ENCODE measurements at places on chromosomes 7 and 10.

DNA sequence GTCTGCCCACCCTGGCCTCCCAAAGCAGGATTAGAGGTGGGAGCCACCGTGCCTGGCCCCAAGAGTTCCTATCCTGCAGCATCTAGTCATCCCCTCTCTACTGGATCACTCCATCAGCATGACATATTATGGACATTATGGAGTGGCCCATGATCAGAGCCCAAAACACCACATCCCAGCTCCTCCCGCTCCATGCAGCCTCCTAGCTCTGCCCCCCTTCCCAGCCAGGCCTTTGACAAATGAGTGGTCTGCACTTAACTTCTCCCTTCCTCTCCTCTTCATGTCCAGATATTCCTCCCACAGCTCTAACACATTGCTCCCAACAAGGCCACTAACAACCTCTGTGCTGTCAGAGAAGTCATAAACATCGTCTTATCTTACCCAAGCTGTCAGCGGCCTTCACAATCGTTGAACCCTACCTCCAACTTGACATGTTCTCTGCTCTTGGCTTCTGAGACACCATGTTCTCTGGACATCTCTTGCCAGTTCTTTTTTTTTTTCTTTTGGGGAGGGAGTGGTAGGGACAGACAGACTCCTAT is 187.6 kb downstream of the NSUN6 start:
- DNase-seq = no peak

DNA sequence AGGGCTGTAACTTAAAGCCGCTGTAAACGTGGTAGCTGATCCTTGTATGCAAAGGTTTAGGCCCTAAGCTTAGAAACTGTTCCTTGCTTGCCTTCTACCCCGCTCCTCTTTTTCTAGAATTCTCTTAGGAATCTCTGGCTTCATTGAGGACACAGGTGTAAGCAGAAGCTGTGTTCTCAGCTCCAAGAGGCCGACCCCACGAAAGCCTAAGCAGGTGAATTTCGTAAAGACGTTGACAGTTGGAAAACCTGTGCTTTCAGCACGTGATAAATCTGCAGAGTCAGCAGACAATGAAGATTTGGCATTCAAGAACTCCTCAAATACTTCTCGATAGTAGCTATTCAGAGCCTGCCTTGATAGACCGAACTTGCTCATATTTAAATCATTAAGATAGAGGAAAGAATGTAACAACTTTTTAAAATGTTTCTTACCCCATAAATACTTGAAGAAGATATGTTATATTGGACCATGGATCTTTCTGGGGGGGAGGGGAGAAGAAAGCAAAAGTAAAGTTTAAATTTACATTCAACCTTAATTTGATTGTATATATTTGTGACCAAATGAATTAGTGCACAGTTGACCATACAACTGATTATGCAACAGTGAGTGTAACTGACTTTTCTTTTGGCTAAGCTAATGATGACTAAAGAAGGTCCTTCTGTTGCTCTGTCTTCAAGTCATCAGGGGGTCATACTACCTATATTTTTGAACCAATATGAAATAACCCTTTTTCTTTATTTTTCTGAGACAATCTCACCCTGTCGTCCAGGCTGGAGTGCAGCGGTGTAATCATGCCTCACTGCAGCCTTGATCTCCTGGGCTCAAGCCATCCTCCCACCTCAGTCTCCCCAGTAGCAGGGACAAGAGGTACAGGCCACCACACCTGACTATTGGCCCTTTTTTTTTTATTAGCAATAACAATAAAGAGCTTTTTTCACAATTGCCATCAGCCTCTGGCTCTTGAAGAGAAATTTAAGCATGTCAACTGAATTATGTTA is 1.2 kb upstream of the GDI2 start:
- DNase-seq = peak; percentile 47

- DNase-seq = no peak
Measured at GRCh38 chr7:84176716-84177115, 17.9 kb downstream of the SEMA3A start.

DNA sequence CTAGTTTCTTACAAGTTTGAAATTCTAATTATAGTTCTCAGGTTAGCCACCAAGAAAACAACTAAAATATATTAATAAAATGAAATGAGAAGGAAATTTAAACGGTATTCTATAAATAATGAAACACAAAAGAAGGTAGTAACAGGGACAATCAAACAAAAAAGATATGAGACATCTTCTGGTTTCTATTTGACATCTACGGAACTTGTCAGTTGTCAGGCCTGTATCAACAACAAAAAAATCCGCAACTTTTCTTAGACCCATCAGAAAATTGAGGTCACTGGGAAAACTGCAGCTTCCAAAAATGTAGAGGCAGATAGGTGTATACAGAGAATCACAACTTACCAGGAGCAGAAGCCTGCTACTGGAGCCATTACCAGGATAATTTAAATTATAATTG is 70.6 kb downstream of the ZPBP start:
- no peak for DNase-seq

- no peak for DNase-seq
Measured at GRCh38 chr10:23813687-23814086, 374.8 kb downstream of the OTUD1 start.

GRCh38 chr10:86773498-86773897 is 17.1 kb downstream of the BMPR1A start:
- no peak for DNase-seq

GRCh38 chr7:88458946-88459345 is 152.3 kb upstream of the STEAP4 start:
- no peak for DNase-seq

GRCh38 chr10:103512591-103513379 is 19.3 kb downstream of the NEURL1 start:
- peak; percentile 20 for DNase-seq

- DNase-seq = peak; percentile 88
Measured at GRCh38 chr7:5596046-5596895, 172.6 kb upstream of the TNRC18 start.

DNA sequence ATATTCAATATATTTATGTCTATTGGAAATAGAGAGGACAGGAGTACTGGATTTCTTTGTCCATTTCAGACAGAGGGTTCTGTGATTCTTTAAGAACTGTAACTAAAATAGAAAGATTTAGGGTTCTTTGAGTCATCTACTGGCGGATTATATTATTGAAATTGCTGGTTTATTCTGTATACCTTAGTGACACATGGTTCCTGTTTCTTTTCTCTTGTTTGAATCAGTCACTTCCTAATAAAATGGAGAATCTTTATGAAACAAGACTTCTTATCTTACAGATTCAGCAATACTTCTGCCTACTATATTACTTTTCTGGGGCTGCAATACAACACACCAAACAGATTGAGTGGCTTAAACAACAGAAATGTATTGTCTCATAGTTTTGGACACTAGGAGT is 20.8 kb upstream of the ZNF800 start:
- no peak for DNase-seq

DNA sequence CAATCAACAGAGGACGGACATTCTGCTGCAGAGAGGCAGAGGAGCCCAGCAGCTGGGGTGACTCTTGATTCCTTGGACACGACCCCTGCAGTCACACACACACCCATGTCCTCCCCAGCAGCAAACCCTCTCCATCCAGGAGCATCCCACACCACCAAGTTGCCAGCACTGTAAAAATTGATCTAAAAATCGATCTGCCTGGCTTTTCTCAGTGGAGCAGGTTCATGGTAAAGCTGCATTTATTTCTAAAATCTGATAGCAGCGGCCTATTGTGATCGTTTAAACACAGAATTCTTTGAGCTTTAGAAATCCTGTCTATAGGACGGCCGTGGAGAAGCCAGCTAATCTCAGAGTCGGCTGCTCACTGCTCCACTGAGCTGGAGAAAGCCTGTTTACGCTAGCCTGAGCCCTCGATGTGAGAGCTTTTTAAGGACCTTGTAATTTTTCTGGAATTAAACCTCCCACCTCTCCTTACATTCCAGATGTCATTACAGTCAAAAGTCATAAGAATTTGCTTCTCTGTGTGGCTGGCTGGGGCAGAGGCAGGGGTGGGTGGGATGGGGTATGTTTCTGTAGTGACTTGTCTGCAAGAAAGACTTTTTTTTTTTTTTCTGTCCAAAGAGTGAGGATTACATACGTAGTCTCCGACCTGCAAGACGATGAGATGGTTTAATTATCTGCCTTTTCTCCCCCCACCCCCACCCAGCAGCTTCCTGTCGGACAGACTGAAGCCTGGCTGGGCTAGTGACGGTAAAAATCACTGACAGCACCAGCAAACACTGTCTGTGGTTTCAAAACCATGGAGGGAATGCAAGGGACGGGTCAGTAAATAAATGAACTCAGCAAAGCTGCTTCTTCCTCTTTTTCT is 31.6 kb downstream of the TRIM8 start:
- no peak for DNase-seq

- peak; percentile 92 for DNase-seq
Measured at GRCh38 chr10:128210215-128211063, 84.2 kb upstream of the MKI67 start.

DNA sequence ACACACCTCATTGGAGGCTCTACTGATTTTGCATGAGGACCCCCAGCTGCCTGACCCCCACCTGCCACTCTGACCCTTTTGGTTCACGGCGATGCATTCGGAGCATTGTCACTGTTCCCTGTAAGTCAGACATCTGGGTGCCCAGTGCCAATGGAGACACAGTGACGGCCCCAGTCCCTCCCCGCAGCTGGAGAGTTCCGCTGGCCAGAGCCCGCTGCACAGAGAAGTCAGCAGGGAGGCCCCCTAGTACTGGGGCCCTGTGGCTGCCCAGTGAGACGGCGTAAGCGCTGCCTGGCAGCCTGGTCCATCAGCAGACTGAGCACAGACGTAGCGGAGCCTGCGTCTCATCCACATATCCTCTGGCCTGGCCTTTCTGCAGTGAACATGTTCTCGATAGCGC is 77.5 kb downstream of the NKX6-2 start:
- DNase-seq = no peak

GRCh38 chr7:82704121-82704520 is 260.5 kb upstream of the CACNA2D1 start:
- DNase-seq = no peak

DNA sequence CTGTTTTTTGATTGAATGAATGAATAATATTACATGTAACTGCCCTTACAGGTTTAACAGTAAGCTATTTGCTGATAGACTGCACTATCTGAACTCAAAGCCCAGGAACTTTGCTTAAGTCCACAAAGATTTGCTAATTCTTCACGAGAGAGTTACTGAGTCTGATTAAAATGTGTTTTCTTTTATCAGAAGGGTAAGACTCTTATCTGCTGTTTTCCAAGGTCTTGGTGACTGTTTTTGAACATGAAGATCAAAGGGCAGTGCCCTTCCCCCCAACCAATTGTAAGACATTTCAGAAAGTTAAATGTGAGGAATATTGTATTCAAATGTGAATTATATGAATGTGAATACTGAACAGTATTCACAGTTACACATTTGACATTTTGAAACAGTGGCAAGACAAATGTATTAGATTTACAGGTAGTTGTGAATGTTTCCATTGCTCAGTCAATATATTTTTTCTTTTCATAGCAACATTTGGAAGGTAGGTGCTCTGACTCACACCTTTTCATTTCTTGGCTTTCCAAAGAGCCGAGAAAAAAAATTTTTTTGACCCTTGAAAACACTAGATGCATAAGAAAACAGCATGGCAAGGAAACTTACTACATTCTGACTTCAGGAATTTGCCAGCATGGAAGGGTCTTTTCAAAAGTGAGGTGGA is 62.7 kb downstream of the DKK1 start:
- no peak for DNase-seq

- DNase-seq = no peak
Measured at GRCh38 chr10:26199841-26200240, 16.7 kb upstream of the GAD2 start.

DNA sequence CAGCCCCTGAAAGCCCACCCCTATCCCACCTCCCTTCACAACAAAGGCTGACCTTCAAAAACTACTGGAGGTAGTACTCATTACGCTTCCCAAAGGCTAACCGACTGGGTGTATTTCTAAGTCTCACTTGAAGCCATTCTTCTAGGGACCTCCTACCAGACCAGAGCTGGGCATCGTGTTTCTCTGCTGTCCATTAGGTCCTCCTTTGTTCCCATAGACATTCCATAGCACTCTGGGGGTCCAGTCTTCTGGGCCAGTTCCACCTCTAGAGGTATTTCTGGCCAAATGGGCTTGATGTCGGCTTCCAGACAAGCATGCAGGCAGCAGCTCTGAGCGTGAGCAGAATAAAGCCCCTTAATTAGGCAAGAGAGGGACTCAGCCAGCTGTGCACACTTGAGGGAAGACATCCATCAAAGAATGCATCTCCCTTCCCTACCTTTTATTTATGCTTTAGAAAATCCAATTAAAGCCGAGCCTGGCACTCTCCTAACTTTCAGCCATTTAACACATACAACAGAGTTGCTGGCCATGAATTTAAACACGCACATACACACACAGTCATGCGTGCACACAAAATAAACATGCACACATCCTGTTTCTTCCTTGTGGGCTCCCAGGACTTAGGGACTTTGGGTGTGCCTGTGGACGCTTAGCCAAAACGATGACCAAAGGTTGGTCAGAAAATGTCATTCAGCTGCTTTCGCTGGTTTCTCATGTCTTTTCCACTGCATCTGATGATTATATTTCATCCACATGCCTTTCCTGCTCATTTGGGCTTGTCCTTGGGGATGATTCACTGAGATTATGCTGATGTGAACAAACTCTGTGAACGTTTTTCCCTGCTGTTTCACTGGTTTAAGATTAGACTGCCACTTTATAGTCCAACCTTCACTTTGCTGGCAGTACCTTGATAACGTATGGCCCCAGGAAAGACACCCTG is 362.0 kb upstream of the NFE2L3 start:
- no peak for DNase-seq

- peak; percentile 71 for DNase-seq
Measured at GRCh38 chr10:24952707-24953645, 570 bp upstream of the PRTFDC1 start.

DNA sequence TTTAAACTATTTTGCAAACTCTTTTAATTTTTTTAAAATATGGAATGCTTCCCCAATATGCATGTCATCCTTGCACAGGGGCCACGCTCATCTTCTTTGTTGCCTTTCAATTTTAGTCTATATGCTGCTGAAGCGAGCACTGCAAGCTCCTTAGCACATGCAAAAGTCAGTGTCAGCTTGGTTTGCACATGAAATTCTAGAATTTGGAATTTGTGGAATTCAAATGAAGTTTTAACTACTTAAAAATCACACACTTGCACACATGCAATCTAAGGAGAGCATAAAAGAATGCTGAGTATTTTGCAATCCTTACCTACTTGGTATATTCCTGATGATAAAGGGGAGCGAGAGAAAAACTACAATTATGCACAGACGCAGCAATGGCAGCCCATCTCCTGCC is 78.3 kb upstream of the ATP6V0A4 start:
- no peak for DNase-seq

- DNase-seq = no peak
Measured at GRCh38 chr7:2718296-2718965, 30.4 kb downstream of the AMZ1 start.

DNA sequence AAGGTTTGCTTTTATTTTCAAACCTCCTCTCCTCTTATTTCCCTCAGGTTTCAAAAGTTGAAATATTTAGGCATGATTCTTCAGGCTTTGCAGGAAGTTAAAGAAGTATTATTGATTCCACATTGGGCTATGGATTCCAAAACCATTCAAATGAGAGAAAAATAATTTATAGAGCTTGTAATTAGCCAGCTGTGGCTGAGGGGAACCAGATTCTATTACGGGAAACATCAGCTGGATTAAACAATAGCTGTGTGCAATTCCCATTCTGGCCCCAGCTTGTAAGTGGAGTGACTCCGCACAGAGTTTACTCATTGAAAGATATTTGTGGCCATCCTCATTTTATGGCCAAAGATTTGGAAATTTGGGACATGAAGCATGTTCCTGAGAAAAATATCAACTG is 77.0 kb upstream of the PHYHIPL start:
- no peak for DNase-seq

- no peak for DNase-seq
Measured at GRCh38 chr10:34626158-34626880, 188.8 kb downstream of the PARD3 start.
